HFFc6 (cell line): ENCODE measurements at places on chromosomes 11 and 22.

DNA sequence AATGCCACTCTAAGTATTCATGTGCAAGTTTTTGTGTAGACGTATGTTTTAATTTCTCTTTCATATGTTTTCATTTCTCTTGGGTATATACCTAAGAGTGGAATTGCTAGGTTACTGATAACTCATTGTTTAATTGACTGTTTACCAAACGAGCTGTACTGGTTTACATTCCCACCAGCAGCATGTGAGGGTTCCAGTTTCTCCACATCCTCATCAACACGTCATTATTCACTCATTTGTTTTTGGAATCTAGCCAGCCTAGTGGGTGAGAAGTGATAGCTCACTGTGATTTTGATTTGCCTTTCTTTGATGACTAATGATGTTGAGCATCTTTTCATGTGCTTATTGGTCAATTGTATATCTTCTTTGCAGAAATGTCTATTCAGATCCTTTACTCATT is 4.0 kb downstream of the ANKRD13D start:
- peak; percentile 41 for DNase-seq

- no peak for DNase-seq
These were observed 266.3 kb downstream of the BRD1 start for GRCh38 chr22:49561338-49561737.

DNA sequence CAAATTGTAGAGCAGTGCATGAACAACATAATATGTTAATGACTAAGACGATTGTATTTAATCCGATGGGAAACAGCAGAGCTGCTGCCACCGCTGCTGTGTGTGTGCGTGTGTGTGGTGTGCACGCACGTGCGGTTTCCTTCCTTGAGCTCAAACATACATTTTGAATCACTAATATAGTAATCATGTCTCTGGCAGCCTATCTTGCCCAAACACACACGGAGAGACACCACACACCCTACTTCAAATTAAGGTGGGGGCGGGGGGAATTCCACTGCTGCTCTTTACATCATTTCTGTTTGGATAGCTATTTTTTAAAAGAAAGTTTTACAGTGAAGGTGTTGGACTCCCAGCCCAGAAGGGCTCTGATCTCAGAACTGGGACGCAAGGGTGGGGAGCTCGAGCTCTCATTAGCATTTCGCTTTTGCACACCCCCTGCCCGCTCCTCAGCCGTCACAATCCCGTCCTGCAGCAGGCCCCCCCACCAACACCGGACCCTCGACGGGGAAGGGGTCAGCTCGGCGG is 651 bp upstream of the FAM83F start:
- no peak for DNase-seq

DNA sequence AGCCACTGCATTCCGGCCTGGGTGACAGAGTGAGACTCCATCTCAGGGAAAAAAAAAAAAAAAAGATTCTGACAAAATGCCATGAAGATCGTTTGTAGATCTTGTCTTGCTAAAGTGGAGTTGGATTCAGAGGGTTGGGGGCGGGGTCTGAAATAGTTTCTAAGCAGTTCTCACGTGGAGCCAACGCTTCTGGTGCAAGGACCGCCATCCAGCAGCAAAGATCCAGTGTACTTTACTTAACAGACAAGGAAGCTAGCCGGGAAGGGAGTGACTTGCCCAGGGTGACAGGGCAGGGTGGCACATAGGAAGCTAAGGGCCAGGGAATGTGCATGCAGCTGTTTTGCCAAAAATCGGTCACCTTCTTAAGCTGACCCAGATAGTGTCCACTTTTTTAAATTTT is 27.4 kb downstream of the APOL1 start:
- no peak for DNase-seq

- DNase-seq = peak; percentile 48
These were observed 8.1 kb downstream of the EHD1 start for GRCh38 chr11:64870176-64870892.

- no peak for DNase-seq
These were observed 17.1 kb upstream of the IFITM3 start for GRCh38 chr11:337711-338110.

DNA sequence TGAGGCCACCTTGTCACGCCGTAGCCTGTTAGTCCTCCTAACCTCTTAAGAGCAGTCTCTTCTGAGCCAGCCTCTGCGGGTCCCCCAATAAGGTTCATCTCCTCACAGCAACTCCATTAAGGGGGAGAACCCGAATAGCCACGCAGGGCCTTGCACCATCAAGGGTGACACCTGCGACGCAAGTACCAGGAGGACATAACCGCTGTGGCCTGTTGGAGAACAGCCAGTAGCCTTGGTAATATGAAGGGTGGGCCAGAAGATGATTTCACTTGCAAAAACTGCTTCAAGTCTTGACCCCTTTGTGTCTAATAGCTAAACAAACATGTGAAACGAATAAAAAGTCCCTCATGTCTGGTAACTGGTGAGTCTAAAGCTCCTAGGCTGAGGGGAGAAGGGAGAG is 14.8 kb downstream of the ARFGAP2 start:
- DNase-seq = no peak

- DNase-seq = no peak
These were observed 272.0 kb upstream of the SESN3 start for GRCh38 chr11:95503047-95503446.

DNA sequence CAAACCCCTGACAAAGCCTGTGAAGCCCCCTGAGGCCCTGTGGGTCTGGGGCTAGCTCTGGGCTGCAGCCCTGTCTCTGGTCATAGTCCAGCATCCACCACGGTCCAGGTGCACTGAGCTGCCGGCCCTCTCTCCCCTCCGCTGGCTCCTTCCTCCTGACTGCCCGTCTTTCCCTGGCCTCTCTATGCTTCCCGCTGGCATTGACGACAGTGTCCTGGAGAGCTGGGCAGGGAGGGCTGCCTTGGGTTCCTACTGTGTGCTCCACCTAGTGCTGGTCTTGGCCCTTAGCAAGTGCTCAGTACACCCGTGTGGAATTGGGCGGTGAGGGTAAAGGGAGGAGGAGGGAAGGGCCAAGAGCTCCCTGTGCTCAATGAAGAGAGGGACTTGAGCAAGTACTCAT is 868 bp upstream of the MYEOV start:
- DNase-seq = no peak

- no peak for DNase-seq
These were observed 16.5 kb upstream of the USP18 start for GRCh38 chr22:18133452-18133851.

DNA sequence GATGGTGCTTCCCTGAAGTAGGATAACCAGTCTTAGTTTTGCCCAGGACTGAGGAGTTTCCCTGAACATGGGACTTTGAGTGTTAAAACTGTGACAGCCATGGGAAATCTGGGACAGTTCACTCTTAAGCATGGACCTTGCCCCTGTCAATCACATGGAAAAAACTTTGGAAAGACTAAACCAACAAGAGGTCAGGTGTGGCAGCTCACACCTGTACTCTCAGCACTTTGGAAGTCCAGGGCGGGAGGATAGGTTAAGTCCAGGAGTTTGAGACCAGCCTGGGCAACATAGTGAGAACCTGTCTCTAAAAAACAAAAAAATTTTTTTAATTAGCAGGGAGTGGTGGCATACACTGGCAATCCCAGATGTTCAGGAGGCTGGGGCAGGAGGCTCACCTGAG is 3.3 kb upstream of the AMBRA1 start:
- DNase-seq = no peak

- no peak for DNase-seq
These were observed 17.9 kb upstream of the KCNQ1OT1 start for GRCh38 chr11:2717561-2718325.

DNA sequence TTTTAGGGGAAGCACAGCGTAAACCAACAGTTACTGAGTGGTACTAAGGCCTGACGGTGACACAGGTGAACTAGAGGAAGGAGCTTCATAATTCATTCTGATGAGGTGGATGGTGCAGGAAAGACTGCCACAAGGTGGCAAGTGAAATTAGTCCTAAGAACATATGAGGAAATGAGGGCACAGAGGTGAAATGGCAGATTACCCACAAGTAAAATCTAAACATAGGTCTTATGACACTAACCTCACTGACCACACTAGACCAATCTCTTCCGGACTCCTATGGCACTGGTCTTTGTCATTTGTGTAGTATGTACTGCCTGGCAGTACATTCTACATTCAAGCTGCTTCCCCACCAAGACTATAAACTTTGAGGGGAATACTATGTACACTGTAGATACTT is 20.2 kb downstream of the GAB2 start:
- no peak for DNase-seq

GRCh38 chr11:133966921-133967598 is 10.3 kb upstream of the IGSF9B start:
- no peak for DNase-seq

- no peak for DNase-seq
These were observed 1862.4 kb upstream of the RAG2 start for GRCh38 chr11:38460429-38460828.
